Thoracic aorta (tissue), 2 donors: ENCODE measurements at places on chromosomes 13 and 19.

- no peak for DNase-seq
Measured at GRCh38 chr19:12133069-12133468, 7.1 kb downstream of the ZNF20 start.

DNA sequence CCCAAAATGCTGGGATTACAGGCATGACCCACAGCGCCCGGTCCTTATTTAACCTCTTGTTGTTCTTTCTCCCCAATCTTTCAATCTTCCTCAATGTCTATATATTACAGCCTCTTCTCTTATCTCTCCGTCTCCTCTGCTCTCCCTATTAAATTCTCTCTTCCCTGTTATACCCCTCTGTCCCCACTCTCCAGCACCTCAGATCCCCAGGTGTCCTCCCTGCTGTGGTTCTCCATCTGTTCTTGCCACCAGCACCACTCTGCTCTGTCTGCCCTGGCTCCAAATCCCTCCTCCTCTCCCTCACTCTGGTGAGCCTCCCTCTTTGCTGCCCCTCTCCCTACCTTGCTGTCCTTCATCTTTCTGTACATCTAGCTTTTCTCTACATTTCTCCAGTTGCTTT, 1.1 kb downstream of the ZNF600 start:
- no peak for DNase-seq

- no peak for DNase-seq
Measured at GRCh38 chr13:110702591-110703526, 3.1 kb downstream of the CARS2 start.

- DNase-seq: no peak
Measured at GRCh38 chr13:112928020-112928971, 40.7 kb upstream of the MCF2L start.

GRCh38 chr19:49506575-49507105, 5.8 kb upstream of the FCGRT start:
- no peak for DNase-seq

GRCh38 chr19:42038666-42039065, 31.3 kb downstream of the GRIK5 start:
- no peak for DNase-seq

DNA sequence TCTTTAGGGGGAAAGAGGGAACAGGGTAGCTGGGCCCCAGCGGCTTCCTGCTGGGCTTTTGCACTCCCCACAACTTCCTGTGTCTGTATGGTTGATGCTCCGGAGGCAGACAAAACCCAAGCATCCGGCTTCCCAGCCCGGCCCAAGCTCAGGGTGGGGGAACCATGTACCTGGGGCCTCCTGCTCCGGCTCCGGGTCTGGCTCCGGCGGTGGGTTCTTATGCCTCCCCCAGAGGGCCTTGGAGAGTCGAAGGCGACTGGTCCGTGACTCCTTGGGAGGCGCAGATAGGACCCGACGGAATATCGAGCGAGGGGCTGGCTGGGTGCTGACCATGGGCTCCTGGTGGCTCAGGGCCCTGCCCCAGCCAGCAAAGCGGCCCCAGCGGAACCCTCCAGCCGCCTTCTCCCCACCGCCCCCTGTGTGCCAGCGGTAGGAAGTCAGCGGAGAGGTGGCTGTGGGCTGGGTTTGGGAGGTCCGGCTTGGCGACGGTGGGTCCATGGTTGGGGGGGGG, 428 bp downstream of the RASAL3 start:
- no peak for DNase-seq

GRCh38 chr13:98026457-98026857, 73.0 kb downstream of the IPO5 start:
- no peak for DNase-seq
